ENCODE measurements at places on chromosomes 16 and 17.
A peak's percentile ranks its signal among the peaks of the same experiment; 100 is the strongest.

GRCh38 chr17:78672005-78672404 lies 94.8 kb upstream of the DNAH17 start:
- peak; percentile 41 for DNase-seq

DNA sequence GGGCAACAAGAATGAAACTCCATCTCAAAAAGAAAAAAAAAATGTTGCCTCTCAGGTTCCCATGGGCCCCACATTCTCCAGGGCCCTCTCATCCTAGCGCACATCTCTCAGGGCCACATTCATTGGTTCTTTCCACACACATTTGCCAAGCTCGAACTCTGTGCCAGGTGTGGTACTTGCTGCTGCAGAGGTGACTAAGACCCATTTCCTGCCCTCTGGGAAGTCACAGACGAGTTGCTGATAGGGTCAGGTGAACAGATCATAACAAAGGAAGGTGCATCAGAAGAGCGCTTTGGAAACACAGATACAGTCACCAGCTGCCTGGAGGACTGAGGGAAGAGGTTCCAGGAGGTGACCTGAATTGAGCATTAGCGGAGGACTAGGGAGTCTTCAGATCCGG lies 1.0 kb downstream of the GSDMA start:
- DNase-seq, result no peak

DNA sequence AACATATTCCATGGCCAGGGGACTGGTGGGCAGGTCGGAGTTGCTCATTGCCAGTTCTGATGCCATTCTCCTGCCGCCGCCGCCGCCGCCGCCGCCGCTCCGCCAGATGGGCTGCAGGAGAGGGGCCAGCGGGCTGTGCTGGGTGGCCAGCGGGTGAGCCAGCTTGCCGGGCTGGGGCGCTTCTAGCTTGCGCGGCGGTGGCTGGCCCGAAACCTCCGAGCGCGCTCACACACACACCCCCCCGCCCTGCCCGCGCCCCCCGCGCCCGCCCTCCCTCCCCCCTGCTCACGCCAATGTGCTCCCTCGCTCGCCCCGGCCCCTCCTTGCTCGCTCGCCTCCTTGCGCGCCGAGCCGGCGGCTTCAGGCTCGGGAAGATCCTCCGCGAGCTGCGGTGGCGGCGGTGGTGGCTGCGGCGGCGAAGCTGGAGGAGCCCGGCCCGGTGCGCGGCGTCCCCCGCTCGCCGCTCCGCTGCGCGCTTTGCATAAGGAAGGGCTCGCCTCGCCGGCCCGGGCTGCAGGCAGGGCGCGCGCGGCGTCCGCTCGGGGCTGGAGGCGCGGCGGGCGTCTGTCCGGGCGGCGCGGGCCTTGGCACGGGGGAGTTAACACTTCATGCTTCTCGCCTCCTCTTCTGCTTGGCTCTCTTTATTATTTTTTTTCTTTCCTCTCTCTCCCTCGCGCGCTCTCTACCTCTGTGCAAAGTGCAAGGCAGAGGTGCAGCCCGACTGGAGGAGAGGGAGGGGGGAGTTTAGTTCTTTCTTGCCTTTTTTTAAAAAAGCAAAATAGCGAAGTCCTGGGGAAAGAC lies 500 bp downstream of the MAF start:
- no peak for DNase-seq

GRCh38 chr16:76946879-76947278 lies 244.1 kb upstream of the MON1B start:
- peak; percentile 67 for DNase-seq

GRCh38 chr16:73034374-73034773 lies 13.6 kb downstream of the ZFHX3 start:
- DNase-seq, result no peak

- DNase-seq, result no peak
Observed at GRCh38 chr16:75079346-75079926, 37.1 kb downstream of the LDHD start.

DNA sequence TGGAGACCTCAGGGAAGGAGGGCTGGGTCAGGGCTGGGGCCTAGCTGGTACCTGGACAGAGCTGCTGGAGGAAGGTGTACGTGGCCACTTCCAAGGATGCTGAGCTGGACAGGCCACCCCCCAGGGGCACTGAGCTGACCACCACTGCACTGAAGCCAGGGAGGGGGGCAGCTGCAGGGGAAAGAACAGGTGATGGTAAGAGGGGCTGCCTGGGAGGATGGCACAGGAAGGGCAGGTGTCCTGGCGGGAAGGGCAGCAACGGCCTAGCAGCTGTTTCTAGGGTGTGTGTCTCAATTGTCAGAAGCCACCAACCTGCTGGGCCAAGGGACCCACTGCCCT lies 1.8 kb downstream of the GALK1 start:
- DNase-seq, result no peak

DNA sequence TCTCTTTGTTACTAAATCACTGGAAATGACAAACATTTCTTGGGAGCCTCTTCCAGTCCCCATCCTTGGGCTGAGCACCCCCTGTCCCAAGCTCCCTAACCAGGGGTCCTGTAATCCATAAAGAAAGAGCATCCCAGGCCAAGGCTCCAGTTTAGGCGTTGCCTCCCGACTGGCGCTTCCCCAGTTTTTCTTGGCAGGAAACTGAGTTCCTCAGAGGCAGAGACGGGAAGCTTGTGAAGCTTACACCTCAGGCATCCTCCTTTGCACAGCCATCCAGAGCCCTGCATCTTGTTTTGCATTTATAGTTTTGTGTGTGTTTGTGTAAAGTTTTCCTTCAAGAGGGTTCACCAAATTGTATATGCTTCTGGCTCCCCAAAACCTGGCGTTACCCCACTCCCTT lies 7.1 kb downstream of the COPZ2 start:
- DNase-seq, result no peak

GRCh38 chr17:77449908-77450741 lies 309.4 kb downstream of the SEC14L1 start:
- no peak for DNase-seq

- no peak for DNase-seq
Observed at GRCh38 chr17:60730273-60730672, 52.6 kb downstream of the BCAS3 start.

DNA sequence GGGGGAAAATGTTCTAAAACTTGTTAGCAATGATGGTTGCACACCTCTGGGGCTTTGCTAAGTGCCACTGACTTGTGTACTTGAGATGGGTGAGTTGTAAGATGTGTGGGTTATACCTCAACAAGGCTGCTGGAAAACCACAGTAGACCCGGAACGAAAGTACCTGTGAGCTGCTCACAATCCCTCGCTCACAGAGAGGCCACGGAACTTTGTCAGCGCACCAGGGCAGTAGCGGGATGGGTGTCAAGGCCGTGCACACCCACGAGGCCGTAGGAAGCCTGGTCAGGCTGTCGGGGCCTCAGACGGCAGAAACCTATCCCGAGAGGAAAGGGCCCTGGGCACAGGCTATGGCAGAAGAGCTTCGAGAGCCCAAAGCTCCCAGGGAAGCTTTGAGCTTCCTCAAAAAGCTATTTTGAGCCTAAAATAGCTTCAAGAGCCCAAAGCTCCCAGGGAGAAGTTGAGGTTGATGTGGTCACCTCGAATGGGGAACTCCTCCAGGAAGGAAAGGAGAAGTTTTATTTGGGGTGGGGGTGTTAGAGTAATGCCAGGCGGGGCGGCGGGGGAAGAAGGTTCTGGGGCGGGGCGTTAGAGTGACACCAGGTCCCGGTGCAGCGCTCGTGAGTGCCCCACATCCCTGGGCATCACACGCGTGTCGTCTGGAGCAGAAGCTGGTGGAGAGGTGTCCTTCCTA lies 19.0 kb downstream of the CBFA2T3 start:
- DNase-seq, result no peak

GRCh38 chr16:76681296-76681695 lies 404.1 kb downstream of the CNTNAP4 start:
- no peak for DNase-seq

DNA sequence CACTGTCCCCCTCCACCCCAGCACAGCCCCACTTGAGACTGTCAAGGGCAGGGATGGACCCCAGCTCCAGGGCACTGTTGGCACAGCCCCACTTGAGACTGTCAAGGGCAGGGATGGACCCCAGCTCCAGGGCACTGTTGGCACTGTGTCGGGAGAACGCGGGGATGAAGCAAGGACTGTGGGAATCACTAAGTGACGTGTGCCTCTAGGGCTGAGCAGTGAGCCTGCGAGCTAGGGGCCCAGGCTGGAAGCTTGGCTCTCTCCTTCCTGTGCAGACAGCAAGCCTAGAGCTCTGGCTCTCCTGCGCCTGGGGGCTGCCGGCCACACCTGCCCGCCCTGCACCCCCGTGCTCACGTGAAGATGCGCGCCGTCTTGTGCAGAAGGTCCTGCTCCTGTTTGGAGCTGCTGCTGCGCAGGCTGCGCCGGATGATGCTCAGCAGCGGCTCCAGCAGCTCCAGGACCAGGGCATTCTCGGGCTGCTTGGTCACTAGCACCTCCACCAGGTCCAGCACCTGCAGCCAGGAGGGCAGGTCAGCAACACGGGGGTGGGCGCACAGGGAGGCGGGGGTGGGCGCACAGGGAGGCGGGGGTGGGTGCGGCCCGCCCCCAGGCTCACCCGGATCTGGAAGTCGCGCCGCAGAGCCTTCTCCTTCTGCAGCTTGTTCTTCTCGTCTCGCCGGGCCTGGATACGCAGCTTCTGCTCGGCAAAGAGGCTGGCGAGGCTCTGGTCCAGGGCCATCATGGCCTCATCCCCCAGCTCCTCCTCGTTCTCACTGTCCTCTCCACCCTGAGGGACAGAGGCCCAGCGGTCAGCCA lies 10.8 kb downstream of the MYBBP1A start:
- DNase-seq, result no peak

DNA sequence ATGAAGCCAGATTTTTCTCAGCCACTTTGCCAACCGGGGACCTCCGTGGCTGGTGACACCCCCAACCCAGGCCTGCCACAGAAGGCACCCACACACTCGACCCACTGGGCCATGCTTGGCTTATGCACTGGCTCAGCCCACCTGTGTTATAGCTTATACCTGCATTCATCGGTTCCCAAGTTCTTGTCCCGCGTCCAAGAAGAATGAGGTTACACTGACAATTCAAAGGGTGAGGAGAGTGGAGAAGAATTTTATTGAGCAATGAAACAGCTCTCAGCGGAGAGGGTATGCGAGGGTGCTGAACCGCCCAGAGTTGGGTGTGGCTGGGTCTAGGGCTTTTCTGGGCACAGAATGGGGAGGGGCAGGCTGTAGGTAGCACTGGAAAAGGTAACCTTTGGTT lies 22.2 kb upstream of the CDH15 start:
- no peak for DNase-seq

GRCh38 chr16:51734220-51734619 lies 583.1 kb upstream of the SALL1 start:
- no peak for DNase-seq

DNA sequence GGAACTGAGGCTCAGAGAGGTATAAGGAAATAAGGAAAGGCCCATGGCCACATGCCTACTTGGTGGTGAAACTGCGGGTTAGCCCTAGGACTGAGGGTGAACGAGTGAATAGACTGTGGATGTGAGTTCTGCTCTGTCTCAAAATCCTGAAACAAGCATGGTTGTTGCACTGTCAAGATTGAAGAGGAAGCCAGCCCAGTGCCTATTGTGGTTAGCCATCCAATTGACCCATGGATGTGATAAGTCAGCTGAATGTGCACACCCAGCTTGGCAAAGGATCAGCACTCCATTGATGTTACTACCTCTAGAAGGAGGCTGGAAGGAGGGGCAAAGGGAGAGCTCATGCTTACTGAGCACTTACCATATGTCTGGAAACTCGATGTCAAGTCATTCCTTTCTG lies 4.5 kb downstream of the TMEM114 start:
- DNase-seq, result no peak

- DNase-seq, result no peak
Observed at GRCh38 chr16:86051368-86052114, 152.6 kb downstream of the IRF8 start.

DNA sequence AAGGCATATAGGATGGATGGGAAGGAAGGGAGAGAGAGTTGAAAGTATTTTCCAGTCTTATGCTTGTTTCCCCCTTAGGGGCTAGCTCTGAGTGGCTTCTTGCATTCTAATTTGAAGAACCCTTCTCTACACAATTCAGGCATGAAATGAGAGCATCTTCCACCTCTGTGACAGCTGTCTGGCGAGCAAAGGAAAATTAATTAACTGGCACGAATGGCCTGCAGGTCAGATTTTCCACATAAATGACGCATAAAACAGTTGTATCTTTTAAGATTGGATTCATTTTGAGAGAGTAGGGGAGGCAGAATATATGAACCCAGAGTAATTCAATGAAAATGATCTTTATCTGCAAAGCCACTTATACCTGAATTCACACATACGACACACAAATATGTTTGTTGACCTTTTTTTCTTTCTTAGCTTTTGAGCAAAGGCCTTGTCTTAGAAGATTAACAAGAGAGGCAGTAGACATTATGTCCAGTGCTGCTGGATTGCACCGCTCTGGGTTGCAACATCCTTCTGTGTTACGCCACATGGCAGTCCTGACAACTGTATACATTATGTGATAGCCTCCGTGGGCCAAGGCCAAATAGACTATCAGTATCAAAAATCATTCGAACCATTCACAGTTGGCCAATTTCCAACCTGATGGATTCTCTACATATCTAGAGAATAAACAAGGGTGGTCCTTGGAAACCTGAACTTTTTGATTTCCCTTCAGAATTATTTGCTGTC lies 173.0 kb upstream of the GOT2 start:
- DNase-seq, result no peak

DNA sequence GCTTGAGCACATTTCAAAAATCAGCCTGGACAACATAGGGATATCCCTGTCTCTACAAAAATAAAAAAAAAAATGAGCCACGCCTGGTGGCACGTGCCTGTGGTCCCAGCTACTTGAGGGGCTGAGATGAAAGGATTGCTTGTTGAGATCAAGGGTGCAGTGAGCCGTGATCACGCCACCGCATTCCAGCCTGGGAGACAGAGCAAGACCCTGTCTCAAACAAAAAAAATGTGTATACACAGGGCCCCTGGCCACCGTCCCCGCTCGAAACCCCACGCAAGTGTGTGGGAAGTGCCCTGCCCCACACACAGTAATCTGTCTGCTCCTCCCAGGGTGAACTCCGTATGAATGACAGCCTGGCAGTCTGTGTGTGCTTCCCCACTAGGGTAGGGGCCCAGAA lies 93.0 kb upstream of the RPL38 start:
- DNase-seq, result no peak

DNA sequence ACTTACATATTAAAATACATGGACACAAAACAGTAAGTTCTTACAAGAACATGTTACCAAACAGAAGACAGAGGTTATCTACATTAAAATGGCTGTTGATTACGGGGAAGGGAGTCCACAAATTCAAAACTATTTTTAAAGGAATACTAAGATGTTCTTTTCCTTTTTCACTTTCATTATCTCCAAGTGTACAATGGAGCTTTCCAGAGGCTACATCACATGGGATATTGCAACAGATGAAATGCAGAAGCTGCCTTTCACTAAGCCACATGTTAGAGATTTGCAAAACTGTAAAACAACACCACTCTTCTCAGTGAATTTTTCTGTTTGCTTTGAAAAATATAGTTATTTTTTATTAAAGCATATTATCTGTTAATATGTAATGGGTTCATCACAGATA lies 53.6 kb downstream of the XPO6 start:
- no peak for DNase-seq

Data from skeletal muscle cell (primary cell).